Liver (tissue), 10 donors: ENCODE measurements at places on chromosomes 5 and 9.

GRCh38 chr9:92738661-92739081 lies 26.0 kb downstream of the BICD2 start:
- DNase-seq, result no peak

DNA sequence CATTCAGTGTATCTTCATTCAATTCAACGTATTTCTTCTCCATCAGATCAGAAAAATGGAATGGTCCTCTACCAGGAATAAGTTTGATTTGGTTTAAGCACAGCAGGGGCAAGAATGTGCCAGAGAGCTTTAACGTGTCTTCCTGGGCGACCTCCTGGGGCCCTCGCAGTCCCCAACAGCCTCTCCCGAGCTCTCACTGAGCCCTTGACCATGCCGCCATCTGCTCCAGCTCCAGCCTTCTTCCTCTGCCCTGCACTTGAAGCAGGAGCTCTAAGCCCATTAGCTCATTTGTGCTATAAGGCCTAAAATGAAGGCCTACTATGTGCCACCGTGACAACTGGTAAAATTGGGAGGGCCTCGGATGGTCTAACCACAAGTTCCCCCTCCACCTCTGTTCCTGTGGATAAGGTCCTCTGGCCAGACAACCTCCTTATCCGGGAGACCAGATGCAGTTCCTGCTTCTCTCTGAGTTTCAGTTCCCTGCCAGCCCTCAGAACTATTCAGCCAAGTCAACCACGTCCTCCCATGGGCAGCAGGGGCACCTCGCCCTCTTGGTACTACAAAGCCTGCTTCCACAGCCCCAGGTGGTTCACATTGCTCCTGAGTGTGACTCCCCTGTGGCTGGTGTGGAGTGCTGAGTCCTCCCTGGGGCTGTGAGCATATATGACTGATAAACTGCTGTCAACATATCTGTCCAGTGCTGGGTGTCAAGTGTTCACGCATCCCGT lies 35.8 kb downstream of the C5orf15 start:
- DNase-seq, result peak; percentile 75

- no peak for DNase-seq
Measured at GRCh38 chr9:79559495-79560181, 12.1 kb upstream of the TLE4 start.

DNA sequence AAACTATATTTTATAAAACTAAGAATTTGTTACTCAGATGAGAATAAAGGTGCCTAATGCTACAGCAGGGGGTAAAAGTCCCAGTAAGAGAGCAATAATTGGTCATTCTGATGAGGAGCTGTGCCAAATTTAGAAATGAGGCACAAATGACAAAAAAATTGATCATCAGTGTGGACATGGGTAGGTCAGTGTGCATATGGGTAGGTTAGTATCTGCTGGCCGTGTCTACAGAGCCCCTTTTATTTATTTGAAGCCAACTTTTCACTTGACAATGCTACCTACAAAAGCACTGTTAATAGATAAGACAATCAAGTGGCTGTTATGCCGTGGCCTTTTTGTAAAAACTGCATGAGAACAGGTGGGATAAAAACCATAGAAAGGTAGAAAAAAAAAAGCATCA lies 454.6 kb downstream of the RAB3C start:
- no peak for DNase-seq

DNA sequence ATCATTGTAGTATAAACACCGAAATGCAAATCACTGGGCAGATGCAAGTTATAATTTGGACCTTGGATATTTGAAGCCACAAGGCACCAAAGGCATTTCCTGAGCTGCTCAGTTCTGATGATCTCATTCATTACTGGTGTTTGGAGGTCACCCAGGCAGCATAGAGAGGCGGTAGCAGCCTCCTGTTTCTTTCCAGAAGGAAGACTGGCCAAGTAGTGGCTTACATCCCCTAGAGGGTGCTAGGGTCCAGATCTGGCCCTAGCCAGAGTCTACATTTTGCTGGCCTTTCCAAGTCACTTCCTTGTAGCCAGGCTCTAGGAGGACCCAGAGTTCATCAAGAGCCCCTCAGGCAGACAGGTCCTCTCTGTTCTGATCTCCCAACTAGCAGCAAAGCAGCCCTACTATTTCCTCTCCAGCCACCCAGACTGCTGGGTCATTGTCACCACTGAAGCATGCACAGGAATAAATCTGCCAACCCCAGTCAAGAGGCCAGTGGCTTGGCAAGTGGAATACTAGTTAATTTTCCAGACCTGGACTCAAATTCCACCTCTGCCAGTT lies 33.4 kb upstream of the TTC1 start:
- DNase-seq, result no peak

- no peak for DNase-seq
Measured at GRCh38 chr5:113546703-113547183, 33.2 kb downstream of the YTHDC2 start.

DNA sequence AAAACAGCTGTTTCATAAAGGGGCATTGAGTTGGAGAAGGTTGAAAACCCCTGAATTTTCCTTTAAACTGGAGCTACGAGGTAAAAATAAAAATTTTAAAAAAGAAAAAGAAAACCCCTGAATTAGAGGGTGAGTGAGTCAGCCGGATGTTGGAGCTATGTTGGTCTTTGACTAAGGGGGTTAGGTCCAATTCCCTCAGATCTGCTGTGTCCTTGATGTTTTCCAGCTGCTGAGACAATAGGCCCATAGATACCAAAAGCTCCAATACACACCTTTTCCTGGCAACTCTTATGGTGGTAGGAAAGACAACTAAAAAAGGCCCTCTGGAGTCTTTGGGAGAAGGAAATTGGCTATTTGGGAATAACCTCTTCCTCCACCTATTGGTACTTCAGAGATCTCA lies 79.4 kb upstream of the SAP30L start:
- DNase-seq, result no peak

DNA sequence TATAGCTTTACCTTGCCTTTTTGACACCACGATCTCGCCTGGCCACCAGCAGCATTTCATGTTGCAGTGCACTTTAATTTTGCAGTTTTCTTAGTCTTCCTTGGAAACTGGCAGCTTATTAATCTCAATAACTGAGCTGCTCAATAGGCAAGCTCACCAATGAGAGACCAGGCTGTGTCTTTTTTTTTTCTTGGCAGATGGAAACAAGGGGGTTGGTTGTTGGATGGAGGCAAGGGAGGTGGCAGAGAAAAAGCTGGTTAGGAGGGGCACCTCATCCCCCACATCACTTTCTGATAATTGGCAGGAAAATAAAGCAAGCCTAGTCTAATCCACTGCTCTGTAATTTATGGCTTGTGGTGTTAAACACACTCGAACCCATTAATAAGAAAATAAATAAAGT lies 324.5 kb upstream of the WWC1 start:
- DNase-seq, result no peak

GRCh38 chr9:642014-642413 lies 199.5 kb upstream of the DMRT1 start:
- no peak for DNase-seq

DNA sequence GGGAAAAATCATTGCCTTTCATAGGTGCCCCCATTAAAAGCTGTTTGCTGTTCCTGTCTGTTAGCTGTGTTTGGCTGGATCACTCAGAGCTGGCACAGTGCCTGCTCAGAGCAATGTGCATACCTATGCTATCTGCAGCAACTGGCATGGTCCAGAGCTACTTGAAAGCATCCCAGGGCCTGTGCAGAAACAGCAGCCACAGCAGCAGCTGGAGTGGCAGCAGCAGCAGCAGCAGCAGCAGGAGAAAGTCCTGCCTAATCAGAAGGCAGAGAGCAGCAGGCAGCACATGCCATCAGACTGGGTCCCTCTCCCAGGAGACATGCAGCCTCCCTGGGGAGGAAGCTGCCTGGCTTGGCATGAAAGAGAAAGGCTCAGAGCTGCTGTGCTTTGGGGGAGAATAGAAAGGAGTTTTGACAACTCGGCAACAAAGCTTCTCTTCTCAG lies 243.8 kb upstream of the WWC1 start:
- DNase-seq, result no peak

DNA sequence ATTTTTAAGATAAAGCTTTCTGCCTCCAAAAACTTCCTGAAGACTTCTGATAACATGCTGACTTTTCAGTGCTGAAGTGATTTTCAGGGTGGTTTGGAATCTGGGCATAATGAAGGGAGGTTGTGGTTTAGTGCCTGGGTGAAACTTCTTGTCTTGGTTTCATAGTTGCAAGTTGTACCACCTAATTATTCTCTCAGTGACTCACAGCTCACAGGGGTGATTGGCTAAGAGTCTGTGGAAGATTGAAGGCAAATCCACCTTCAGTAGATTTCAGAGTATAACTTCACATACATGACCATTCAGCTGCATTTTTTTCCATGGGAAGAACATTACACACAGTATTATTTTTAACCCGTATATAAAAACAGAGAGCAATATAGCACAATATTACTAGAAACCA lies 199.9 kb downstream of the PTTG1 start:
- DNase-seq, result no peak

DNA sequence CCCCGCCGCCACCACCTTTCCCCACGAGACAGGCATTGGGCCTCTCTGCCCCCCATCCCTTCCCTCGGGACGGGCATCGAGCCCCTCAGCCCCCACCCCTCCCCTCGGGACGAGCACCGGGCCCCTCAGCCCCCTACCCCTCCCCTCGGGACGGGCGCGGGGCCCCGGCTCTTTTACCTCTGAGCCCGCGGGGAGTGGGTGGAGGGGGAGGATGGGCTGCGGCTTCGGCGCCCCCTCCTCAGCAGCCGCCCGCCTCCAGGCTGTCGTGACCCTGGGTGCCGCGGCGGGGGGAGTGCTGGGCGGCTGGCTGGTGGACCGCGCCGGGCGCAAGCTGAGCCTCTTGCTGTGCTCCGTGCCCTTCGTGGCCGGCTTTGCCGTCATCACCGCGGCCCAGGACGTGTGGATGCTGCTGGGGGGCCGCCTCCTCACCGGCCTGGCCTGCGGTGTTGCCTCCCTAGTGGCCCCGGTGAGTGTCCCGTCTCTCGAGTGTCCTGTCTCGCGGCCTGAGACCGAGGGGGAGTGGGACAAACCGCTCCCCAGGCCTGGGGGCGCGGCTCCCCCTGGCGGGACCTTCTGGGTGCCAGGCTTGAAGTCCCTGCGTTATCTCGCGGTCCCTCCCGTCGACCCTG lies 791 bp downstream of the SLC2A8 start:
- DNase-seq, result no peak

DNA sequence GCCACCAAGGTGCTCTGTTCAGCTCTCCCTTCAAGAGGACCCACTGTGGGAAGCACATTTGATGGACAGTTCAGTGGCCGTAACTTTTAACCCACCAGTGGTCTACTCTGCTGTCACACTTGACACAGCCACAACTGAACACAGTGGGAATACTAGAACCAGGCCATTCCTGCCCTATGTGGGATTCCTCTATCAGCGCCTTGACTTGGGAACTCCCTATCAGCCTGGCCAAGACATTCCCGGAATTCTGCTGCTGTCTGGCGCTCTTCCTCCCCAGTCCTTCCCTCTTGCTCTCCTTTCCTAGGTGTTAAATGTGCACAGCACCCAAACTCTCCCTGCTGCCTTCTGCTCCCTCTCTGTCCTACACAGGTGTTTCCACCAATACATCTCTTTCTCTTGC lies 23.1 kb upstream of the SH3PXD2B start:
- DNase-seq, result no peak

DNA sequence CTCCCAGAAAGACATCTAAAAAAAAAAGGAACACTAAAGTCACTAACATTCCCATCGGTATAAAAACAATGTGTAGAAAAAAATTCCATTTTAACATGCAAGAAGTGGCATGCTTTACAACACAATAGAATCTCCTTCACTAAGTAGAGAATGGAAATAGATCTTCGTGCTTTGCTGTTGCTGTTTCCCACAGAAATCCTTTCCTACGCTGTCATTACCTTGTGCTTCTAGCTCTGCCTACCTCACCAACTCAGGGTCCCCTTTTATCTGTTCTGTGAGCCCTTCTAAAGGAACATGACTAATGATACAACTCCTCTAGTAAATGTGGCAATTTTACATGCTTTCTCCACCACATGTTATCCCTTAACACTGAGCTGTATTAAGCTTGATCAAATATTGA lies 202.9 kb downstream of the MCTP1 start:
- no peak for DNase-seq

GRCh38 chr5:109256486-109256885 lies 153.3 kb downstream of the PJA2 start:
- DNase-seq, result no peak

DNA sequence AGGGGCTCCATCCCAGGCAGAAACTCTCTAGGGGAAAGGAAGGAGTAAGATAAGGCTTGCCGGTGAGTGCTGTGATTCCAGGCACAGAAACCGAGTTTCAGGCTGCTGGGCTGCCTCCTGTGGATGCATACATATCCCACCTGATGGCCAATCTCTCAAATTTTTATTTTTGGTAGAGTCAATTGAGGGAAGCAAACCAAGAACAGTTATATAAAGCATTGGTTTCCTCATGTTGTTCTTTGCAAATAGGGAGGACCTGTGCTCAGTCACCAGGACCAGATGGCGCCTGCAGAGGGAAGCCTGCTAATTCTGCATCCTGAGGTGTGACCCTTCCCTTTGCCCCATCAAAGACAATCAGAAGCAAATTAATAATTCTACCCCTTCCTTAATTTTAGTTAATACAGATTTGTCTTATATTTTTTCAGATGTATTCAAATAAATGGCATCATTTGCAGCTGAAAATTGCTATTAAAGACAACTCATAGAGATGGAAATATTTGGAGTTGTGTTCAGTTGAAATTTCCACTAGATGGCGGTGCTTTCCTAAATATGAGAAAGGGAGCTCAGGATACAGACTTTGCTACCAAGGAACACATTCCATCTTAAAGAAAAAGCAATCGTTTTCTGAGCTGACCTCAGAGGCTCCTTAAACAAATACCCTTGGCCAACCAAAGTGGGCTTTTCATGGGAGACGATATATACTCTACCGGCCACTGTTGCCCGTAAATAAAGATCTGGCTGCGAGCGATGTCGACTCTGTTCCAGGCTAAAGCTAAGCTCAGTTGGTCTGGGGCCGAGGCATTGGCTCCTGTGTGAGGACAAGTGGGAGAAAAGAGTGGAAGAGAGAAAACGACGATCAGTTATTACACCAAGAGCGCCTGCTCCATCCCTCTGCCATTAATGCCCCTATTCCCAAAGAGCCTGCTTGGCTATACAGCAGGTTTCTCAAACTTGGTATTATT lies 225.7 kb upstream of the KLF9 start:
- DNase-seq, result no peak

DNA sequence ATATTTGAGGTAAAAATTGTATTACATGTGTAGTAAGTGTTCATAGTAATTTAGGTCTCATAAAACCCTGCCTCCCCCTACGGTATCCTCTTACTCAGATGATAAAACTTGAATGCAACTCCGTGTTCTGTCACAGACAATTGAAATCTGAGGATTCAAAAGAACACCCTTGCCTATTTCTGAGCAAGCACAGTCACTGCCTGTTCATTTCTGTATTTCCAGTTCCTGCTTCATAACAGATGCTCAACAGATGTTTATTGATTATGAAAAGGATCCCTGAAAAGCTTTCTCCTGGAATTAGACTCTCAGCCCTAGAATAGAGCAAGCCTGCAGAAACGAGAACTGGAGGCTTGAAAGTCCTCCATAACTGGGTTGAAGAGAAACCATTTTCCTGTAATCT lies 144.1 kb upstream of the SPEF2 start:
- no peak for DNase-seq

GRCh38 chr9:114688909-114689610 lies 7.1 kb upstream of the TEX48 start:
- no peak for DNase-seq
